Body of pancreas (tissue), 4 donors: ENCODE measurements at places on chromosomes 13 and 19. TPM values are rescaled to one million over a fixed set of nuclear protein-coding genes. Genes with fewer than 3 reads are reported as not detected.

PROSER3 gene
- total RNA-seq: 7.3 TPM

ZNF536 gene
- total RNA-seq: not detected

NCAN gene
- not detected for total RNA-seq

- H3K36me3 ChIP-seq: no peaks in the 10 kb centered on the region
- peak; percentile 28 for DNase-seq
- no peak overlapping the region for H3K4me3 ChIP-seq
- H3K27ac ChIP-seq: no peak overlapping the region
These were observed 7.2 kb downstream of the GAS6 start for GRCh38 chr13:113856716-113857065.

DNA sequence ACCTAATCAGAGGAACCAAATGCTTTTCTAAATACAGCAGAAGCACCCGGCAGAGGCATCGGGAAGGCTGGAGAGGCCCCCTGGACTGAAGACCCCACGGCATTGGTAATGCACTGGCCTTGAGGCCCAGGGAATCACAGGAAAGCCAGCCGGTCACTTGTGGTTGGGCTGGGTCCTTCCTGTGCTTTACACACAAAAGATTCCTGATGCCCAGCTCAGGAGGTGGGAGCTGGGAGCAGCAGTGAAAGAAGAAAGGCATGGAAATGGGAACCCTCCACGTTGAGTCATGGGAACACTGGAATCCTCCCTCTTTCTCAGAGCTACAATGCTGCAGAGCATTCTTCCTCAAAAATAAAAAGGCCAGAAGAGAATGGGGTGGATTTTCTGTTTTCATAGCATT lies 126.4 kb downstream of the TNFRSF19 start:
- peaks cover 13% of the 10 kb centered on the region for H3K4me1 ChIP-seq
- no peaks in the 10 kb centered on the region for H3K27me3 ChIP-seq
- no peak for DNase-seq
- H3K36me3 ChIP-seq: no peaks in the 10 kb centered on the region
- H3K4me3 ChIP-seq: no peak overlapping the region
- H3K27ac ChIP-seq: no peak overlapping the region

GRCh38 chr19:47231215-47232054 lies 436 bp upstream of the BBC3 start:
- peaks cover 53% of the 10 kb centered on the region for H3K4me1 ChIP-seq
- DNase-seq: peak; percentile 94
- H3K27ac ChIP-seq: peak overlapping the region; percentile 97
- H3K4me3 ChIP-seq: no peak overlapping the region

DNA sequence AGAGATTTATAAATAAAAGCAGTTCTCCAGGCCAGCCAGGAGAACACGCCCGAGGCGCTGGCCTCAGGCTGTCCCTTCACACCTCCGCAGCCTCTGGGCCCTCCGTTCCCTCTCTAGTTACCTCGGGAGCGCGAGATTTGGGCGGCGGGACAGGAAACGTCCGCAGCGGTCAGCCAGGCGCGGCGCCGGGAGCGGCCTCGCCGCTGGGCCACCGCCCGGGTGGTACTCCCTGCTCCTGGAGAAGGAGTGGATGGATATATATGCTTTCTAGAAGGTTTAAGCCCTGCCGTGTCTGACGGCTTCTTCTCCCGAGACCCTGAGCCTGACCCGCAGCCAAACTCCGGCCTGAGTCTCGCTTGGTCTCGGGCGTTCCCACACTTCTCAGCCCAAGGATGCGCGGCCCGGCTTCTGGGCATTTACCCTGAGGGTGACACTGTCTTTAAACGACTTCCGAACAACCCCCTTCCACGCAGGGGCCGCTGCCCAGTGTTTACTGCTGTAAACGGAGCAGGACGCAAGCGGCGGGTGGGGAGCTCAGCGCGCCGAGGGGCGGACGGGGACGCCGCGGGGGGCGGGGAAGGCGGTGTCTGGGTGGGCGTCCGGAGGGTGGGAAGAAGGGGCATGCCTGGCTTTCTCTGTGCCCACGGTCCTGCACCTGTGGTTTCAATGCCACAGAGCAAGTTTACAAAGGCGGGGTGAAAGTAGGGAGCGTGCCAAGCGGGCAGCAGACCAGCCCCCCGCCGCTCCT lies 2.0 kb upstream of the ZIC2 start:
- H3K27ac ChIP-seq: no peak overlapping the region
- H3K27me3 ChIP-seq: peaks cover 7% of the 10 kb centered on the region

DNA sequence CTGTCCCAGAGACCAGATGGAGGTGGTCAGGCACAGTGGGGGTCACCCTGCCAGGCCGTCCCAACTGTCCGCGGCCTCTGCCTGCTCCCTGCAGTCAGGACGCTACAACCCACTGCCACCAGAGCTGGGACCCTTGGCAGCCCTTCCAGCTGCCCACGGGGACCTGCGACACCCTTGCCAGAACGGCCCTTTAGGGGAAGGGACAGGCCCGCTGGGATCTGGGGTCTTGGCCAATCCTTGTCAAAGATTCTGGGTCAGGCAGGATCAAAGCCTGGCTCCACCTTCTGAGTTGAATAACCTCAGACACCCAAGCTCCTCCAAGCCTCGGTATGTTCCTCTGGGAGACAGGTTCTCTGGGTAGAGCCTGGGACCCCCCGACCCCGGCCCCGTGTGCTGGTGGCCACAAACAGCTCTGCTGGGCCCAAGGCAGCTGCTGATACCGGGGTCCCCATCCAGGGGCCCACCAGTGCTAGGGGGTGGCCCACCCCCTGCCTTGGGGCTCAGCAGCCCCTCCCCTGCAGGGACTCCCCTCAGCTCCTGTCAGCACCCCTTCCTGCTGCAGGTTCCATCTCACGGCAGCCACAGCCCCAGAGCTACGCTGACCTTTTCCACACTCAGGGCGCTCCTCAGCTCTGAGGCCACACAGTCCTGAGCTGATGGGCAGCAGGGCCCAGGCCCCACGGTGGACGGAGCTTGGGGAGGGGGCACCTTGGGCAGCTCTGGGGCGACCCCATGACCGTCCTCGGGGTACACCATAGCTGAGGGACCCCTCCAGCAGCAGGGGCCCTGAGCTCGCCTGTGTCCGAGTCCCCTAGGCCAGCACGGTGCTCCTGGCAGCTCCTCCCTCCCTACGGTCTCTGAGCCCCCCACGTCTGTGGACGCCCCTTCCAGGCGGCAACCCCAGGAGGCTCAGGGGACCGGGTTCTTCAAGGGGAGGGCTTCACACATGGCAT lies 18.4 kb downstream of the SBNO2 start:
- peaks cover 25% of the 10 kb centered on the region for H3K4me1 ChIP-seq
- no peak overlapping the region for H3K4me3 ChIP-seq
- DNase-seq: no peak
- peaks cover 3% of the 10 kb centered on the region for H3K36me3 ChIP-seq
- no peaks in the 10 kb centered on the region for H3K27me3 ChIP-seq

- H3K27me3 ChIP-seq: no peaks in the 10 kb centered on the region
- DNase-seq: no peak
- H3K4me3 ChIP-seq: no peak overlapping the region
These were observed 17.9 kb upstream of the FBL start for GRCh38 chr19:39864118-39864517.

DNA sequence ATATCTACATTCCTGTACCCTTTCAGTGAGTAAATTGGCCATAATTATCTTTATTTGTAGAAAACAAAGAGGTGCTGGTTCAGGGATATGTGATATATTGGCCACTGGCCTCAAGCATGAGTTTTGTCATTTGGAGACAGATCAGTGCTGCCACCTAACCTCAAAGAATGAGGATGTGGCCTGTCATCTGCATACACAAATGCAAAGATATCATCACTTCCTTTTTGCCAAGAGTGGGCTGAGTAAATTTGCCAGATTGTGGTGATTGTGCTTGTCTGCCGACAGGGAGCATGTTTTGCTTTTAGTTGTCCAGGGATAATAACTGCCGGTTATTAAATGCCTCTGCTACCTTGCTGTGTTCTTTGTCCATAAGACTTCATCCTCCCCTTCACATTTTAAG lies 44.2 kb downstream of the WASF3 start:
- no peaks in the 10 kb centered on the region for H3K27me3 ChIP-seq
- H3K27ac ChIP-seq: no peak overlapping the region
- H3K4me3 ChIP-seq: no peak overlapping the region
